Activated CD4-positive, alpha-beta T cell treated with anti-CD3 and anti-CD28 coated beads, Interleukin-2, amount 50 U/mL, for 24 hours (primary cell): ENCODE measurements at places on chromosomes 7 and 10.

- no peak for DNase-seq
These were observed 49.6 kb downstream of the PLPP4 start for GRCh38 chr10:120506674-120507073.

DNA sequence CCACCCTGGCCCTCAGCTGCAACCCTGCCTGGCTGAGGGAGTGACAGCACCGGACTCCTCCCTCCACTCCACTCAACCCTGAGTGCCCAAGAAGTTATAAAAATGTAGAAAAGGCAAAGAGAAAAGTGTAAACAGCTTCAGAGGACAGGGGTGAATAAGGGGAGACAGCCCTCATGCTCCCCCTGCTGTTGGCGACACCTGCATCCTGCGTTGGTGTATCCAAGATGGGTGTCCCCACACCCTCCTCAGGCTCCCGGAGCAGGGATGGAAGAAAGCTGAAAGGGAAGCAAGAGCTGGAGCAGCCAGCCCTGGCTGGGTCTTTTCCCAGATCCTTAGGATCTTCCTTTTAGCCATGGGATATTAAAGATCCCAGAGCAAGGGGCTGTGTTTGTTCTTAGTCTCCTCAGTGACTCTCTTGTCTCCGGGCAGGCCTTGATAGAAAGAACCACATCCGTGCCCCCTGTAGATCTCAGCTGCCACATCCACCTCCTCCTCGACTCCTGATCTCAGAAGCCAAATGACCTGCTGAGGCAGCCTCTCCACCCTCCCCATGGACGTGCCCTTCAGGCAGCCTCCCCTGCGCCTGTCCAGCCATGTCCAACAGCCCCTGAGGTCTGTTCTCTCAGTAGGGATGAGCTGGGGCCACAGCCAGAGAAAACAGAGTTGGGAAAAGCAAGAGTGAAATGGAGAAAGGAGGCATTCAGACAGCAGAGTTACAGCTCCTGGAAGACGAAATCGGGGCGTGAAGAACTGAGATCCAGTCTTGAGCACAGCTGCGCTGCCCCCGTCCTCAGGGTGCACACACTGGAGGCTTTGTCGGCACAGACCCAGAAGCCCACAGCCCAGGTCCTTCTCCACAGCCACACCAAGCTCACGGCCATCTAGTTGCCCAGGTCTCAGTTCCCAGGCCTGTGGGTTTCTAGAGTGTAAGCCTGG, 6.8 kb downstream of the FAM131B start:
- no peak for DNase-seq

DNA sequence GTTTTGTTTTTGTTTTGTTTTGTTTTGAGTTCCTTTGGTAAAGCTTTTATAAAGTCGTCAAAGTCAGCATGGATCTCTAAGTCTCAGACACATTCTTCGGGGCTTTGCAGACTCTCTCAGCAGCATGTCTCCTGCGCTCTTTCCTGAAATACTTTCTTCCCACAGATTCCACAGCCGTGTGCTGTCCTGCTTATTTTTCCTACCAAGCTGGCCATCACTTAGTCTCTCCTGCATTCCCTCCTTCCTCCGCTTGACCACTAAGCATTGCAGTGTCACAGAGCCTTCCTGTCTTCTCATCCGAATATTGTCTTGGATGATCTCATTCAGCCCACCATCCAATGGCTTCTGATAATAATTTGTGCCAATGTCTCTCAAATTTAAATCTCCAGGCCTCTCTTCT, 434.3 kb upstream of the C7orf33 start:
- DNase-seq: no peak

DNA sequence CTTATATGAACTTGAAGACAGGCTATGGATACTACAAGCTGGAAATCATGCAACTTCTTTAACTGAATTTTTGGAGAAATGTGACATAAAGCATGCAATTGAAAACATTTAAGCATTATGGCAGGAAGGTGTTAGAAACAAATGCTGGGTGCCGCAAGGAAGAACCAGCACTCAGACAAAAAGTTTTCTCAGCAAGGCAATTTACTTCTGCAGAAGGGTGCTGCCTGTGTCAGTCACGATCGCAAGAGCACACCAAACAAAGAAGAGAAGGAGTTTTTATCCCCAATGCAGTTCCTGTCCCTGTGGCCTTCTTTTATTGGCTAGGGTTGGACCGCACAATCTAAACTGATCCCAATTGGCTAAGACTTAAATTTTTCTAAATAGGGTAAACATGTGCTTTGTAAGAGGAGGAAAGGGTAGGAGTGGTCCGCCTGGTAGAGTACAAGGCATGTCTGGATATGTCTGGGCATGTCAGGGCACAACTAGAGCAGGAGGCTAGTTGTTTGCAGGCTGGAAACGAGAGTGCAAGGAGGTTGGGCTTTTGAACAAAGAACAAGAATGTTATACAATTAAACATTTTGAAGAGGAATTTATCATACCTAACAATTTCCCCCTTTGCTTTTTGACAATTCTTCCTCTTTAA, 109.6 kb upstream of the FAM3C start:
- no peak for DNase-seq

DNA sequence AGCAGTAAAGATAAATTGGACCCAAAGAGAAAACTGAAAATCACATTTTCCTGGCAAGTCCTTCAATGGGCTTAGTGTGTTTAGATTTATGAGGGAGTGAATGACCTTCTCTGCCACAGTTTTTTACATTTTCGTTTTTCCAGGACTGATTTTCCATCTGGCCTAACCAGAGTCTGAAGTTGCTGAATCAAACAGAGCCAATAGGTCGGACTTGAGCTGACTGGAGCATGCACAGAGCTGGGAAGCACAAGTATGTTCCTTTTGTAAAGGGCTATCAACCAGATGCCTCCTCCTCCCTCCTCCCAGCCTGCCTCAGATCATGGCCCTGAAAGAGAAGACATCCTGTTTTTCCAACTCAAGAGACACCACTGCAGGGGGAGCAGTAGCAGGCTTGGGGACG, 126.0 kb upstream of the ANKRD1 start:
- no peak for DNase-seq

DNA sequence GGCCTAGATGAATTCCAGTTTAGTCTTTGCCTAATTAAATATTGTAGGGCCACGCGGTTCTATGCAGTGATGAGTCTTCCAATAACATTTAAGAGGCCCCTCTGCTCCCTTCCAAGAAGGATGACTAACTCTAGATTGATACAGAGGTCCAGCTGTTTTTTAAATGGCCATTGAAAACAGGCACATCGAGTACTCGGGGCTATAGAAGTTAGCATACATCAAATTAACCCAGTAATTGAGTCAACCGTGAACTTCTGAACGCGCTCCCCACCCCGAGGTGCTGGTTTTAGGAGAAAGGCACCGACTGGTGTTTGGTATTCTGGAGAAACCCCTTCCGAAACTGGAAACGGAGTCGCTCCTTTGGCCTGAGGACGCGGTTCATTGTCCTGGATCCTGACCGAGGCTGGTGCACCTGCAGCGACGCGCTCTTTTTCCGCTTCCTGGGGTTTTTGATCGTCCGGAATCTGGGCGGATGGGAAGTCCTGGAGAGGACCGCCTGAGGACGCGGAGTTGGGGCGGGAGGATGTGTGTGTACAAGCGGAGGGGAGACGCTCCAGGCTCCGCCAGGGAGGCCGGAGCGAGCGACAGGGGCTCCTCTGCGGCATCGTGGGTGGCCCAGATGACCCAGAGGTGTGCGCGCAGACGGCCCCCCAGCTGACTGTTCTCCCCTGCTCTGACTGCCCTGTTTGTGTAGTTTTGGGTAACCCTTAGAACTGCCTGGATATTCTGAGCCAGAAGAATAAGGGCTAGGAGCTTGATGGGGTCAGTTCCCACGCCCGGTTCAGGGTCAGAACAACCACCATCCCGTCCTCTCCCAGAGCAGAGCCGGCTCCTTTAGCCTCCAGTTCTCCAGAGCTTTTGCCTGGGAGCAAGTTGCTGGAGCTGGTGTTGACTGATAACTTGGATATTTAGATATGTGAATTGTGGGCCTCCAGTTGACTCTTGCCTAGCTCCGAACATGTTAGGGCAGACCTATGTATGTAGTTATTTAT, 711 bp downstream of the FAM221A start:
- no peak for DNase-seq

- DNase-seq: no peak
These were observed 22.0 kb upstream of the HGF start for GRCh38 chr7:81791568-81792518.
